Upper lobe of right lung (tissue), 1 donor: ENCODE measurements at places on chromosomes 7 and 10. TPM values are rescaled to one million over a fixed set of nuclear protein-coding genes. Genes with fewer than 3 reads are reported as not detected.
A peak's percentile ranks its signal among the peaks of the same experiment; 100 is the strongest.

DNA sequence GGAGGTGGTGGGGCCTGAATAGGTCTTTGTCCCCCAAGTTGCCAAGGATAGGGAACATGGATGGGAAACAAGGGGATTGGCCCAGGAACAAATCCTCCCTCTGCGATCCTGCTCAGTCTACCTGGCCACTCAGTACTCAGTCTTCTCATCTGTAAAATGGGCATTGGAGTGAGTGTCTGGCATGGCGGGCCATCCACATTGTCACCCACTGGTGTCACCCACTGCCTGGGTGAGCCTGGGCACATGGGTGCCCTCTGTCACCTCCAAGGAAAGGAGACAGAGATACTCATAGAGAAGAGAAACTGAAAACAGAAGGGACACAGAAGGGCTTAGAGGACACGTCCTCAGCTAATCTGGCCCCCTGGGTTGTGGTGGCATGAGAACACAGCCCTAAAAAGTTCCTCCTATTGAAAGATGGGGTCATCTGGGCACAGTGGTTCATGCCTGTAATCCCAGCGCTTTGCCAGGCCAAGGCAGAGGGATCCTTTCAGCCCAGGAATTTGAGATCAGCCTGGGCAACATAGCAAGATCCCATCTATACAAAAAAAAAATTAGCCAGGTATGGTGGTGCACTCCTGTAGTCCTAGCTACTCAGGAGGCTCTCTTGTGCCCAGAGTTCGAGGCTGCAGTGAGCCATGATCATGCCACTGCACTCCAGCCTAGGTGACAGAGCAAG lies 12.5 kb upstream of the TNRC18 start:
- DNase-seq: no peak
- H3K4me1 ChIP-seq: no peaks in the 10 kb centered on the region
- no peak overlapping the region for H3K4me3 ChIP-seq
- no peak overlapping the region for H3K27ac ChIP-seq
- H3K27me3 ChIP-seq: no peaks in the 10 kb centered on the region

GRCh38 chr7:99791021-99791420 lies 7.0 kb upstream of the CYP3A4 start:
- no peak overlapping the region for H3K4me3 ChIP-seq
- no peaks in the 10 kb centered on the region for H3K27me3 ChIP-seq
- H3K27ac ChIP-seq: no peak overlapping the region
- H3K4me1 ChIP-seq: no peaks in the 10 kb centered on the region
- no peaks in the 10 kb centered on the region for H3K36me3 ChIP-seq

Gene RGR
- total RNA-seq: 0.41 TPM

Gene APBB1IP
- 19.2 TPM for total RNA-seq

DNA sequence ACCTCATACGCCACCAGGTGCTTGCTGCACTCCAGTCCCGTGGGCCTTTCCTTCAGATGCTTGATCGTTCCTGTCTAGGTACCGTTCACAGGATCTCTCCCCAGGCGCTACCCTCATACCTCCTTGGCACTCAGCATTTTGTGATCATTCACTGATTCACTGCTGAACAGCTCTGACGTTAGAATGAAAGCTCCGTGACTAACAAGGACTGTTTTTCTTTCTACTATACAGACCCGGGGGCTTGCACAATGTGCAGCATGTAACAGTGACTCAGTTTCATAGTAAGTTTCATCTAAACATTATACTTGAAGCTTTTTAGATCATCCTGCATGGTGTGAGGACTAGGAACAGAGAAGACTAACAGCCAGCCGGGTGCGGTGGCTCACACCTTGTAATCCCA lies 20.6 kb downstream of the KIN start:
- H3K4me3 ChIP-seq: no peak overlapping the region
- no peaks in the 10 kb centered on the region for H3K4me1 ChIP-seq
- no peak overlapping the region for H3K27ac ChIP-seq
- H3K27me3 ChIP-seq: no peaks in the 10 kb centered on the region
- DNase-seq: no peak

DNA sequence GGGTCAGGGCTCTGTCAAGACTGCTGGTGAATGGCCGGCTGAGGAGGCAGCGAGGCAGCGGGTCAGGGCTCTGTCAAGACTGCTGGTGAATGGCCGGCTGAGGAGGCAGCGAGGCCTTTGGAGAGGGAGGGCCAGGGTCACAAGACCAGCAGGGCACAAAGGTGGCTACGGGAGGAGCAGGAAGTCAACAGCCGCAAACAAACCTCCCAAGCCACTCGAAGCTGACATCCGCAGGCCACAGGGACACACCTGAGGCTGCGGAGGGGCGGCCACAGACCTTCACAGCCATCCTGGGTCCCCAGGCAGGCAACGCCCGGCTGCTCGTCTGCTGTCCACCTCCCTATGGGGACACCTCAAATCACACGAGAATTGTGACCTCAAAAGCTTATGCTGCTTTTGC lies 8.9 kb upstream of the GPER1 start:
- DNase-seq: no peak
- H3K27me3 ChIP-seq: no peaks in the 10 kb centered on the region
- H3K4me3 ChIP-seq: no peak overlapping the region
- no peaks in the 10 kb centered on the region for H3K4me1 ChIP-seq
- H3K36me3 ChIP-seq: no peaks in the 10 kb centered on the region

- no peak overlapping the region for H3K27ac ChIP-seq
- no peaks in the 10 kb centered on the region for H3K4me1 ChIP-seq
- no peaks in the 10 kb centered on the region for H3K36me3 ChIP-seq
- no peak for DNase-seq
Measured at GRCh38 chr10:31242902-31243301, 76.1 kb upstream of the ZEB1 start.

Gene PNLIPRP2
- total RNA-seq: not detected

DNA sequence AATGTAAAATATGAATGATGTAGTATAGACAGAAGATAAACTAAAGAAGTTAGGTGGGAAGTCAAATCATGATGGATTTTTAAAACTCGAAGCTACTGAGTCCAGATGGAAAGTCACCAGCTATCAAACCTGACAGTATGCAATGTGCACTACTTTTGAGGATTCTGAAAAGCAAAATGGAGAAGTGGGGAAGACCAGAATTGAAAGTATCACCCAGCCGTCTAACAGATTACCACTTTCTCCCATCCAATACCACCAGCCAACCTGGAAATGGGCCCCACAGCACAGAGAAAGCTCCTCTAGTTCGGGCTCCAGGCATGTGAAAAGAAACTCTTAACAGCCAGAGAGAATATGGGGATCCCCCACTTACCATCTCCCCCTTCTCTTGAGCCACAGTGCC lies 67.9 kb upstream of the SRRM3 start:
- no peaks in the 10 kb centered on the region for H3K36me3 ChIP-seq
- no peak for DNase-seq
- no peak overlapping the region for H3K4me3 ChIP-seq
- H3K4me1 ChIP-seq: no peaks in the 10 kb centered on the region
- H3K27ac ChIP-seq: no peak overlapping the region

Gene CDK14
- 47.2 TPM for total RNA-seq

DNA sequence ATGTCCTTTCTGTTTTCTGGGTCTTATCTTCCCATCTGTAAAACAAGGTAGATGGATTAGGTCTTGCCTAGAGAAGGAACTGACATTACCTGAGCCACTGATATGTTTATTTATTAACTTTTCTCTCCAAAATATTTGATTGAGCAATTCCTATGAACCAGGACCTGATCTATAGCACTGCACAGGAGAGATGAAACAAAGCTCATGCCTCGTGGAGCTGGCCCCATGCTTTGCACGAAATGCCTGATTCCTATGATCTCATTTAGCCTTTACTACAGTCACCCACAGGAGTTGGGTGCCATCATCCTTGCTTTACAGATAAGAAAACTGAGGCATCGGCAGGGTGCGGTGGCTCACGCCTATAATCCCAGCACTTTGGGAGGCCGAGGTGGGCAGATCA lies 48.2 kb upstream of the ZMIZ1 start:
- H3K36me3 ChIP-seq: no peaks in the 10 kb centered on the region
- DNase-seq: peak; percentile 23
- H3K4me1 ChIP-seq: no peaks in the 10 kb centered on the region
- no peak overlapping the region for H3K4me3 ChIP-seq
- no peaks in the 10 kb centered on the region for H3K27me3 ChIP-seq
- H3K27ac ChIP-seq: no peak overlapping the region

DNA sequence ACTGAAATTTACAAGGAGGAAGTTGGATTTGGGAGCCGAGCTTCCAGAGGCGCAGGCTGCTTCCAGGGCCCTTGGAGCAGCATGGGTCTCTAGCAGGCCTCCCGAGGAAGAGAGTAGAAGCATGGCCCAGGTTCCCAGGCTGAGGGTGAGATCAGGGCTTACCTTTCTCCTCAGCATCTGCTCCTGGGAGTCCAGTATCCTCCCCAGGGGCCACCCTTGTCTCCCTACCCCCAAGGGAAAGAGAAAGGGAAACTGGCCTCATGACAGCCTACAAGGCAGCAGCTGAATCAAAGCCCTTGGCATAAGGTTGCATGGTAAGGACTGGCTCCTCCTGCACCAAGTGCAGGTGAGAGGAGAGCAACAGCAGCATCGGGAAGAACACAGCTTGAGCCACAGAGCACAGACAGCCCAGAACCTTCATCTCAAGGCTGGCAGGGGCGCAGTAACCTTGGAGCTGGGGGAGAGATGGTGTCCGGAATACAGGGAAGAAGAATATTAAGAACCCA lies 114.5 kb downstream of the MARCHF5 start:
- no peak overlapping the region for H3K27ac ChIP-seq
- no peaks in the 10 kb centered on the region for H3K27me3 ChIP-seq
- no peak overlapping the region for H3K4me3 ChIP-seq
- no peaks in the 10 kb centered on the region for H3K36me3 ChIP-seq

- H3K36me3 ChIP-seq: no peaks in the 10 kb centered on the region
- H3K27ac ChIP-seq: peak overlapping the region; percentile 66
- H3K4me3 ChIP-seq: peak overlapping the region; percentile 57
Measured at GRCh38 chr7:47991741-47992311, 12.4 kb upstream of the HUS1 start.

Gene VAX1
- total RNA-seq: not detected

Gene SRI
- 115 TPM for total RNA-seq

DNA sequence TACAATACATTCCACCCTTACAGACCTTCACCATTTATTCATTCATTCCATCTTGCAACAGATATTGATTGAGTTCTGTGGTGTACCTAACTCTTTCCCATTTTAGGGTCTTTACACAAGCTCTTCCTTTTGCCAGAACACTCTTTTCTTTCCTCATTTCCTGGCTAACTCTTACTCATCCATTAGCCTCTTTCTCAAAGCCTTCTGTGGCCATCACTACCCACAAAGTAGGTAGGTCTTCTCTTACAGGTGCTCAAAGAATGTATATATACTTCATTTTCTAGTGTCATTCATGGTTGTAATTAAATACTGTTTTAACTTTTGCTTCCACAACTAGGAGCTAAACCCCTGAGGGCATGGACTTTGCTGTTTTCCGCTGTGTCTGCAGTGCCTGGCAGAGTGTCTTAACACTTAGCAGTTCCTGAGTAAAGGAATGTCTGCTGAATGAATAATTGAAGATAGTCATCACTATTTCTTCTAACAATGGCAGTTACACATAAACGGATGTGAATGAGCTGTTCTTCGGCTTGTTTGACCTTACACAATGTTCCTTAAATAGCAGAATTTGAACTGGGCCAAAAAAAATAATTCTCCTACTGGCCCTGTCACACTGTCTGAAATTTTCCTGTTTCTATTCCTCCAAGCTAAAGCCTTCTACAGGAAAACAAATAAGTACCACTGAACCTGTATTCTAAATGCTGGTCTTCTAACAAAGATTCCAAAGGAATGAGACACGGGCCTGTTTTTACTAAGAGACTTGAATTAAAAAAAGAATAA lies 15.1 kb downstream of the BCAP29 start:
- DNase-seq: no peak
- no peak overlapping the region for H3K4me3 ChIP-seq
- H3K36me3 ChIP-seq: peaks cover 35% of the 10 kb centered on the region
- no peaks in the 10 kb centered on the region for H3K27me3 ChIP-seq

DNA sequence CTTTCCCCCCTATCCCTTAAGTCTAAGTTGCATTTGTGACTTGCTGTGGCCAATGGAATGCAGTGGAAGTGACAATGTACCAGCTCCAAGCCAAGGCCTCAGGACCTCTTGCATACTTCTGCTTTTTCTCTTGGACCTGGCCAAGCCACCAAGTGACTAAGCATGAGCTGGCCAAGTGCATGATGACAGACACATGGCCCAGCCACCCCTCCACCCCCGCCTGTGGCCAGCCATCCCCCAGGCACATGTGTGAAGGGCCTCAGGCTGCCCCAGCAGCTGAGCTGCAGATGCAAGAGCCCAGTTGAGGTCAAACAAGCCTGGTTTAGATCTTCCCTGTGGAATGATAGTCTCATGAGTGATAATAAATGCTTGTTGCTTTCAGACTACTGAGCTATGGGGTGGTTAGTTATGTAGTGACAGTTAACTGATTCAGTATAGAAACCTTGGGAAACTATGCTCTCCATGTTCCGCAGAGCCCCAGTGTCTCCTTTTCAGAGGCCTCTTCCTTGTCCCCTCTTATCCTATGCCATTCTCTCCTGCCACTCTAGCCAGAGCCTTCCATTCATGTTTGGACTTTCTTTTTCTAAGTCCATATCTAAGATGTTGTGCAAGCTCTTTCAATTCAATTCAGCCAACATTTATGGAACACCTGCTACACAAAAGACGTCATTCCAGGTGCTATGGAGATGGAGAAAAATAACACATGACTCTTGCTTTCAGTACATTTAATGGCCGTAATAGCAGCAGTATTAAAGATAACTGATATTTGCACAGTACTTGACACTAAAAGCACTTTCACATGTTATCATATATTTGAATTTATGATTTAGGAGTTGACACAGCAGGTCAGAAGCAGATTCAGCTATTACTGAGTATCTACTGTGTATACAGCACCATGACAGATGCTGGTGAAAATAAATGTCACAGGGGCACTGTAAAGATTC lies 55.5 kb upstream of the LOXL4 start:
- H3K4me3 ChIP-seq: no peak overlapping the region
- DNase-seq: peak; percentile 89
- no peaks in the 10 kb centered on the region for H3K4me1 ChIP-seq
- H3K27ac ChIP-seq: no peak overlapping the region
- no peaks in the 10 kb centered on the region for H3K36me3 ChIP-seq

Gene COL28A1
- 0.61 TPM for total RNA-seq

DNA sequence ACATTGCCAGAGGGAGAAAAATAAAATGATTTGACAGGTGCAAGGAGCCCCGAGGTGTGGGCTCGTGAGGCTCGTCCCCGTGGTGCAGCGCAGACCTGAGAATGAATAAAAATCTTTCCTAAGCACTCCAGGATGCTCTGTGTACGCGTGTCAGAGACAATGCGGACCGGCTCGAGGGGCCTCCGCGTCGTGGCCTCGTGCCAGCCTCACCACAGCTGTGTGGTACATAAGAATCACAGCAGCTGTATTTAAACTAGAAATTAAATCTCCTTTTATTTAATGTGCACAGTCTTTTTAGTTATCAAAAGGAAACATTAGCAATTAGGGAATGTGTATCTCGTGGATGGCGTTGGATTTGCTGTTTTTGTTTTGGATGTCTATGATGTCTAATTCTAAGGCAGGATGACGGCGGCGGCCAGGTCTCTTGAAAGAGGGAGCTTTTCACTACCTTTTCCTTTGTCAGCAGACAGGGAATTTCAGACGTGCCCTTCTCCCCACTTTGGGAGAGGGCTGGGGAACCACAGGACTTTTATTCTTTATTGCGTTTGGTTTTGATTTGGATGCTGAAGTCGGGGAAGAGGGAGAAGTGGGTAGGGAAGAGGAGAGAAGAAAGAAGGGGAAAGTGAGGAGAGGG lies 365.3 kb upstream of the SHH start:
- peak; percentile 37 for DNase-seq
- H3K27me3 ChIP-seq: no peaks in the 10 kb centered on the region
- no peak overlapping the region for H3K27ac ChIP-seq
- H3K4me3 ChIP-seq: no peak overlapping the region
- H3K36me3 ChIP-seq: no peaks in the 10 kb centered on the region

- H3K4me3 ChIP-seq: no peak overlapping the region
- H3K4me1 ChIP-seq: no peaks in the 10 kb centered on the region
- no peak overlapping the region for H3K27ac ChIP-seq
Measured at GRCh38 chr7:100215895-100216294, 3.9 kb upstream of the PVRIG start.
